ENCODE measurements at places on chromosomes 1 and 21.

DNA sequence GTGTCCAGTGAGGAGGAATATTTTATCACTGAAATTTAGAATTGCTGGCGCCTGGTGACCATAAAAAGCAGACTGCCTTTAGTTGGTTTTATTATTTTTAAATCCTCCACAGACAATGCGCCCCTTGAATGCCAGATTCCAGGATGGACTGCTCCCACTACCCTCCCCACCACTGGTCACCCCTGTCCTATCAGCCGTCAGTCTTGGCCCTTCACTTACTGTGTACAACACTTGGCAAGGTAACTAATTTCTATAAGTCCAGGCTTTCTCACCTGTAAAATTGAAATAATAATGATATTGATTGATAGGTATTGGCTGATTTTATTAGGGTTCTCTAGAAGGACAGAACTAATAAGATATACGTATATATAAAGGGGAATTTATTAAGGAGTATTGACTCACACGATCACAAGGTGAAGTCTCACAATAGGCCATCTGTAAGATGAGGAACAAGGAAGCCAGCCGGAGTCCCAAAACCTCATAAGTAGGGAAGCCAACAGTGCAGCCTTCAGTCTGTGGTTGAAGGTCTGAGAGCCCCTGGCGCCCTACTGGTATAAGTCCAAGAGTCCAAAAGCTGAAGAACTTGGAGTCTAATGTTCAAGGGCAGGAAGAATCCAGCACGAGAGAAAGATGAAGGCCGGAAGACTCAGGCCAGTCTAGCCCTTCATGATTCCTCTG is 17.8 kb downstream of the RHEX start:
- no peak for DNase-seq

DNA sequence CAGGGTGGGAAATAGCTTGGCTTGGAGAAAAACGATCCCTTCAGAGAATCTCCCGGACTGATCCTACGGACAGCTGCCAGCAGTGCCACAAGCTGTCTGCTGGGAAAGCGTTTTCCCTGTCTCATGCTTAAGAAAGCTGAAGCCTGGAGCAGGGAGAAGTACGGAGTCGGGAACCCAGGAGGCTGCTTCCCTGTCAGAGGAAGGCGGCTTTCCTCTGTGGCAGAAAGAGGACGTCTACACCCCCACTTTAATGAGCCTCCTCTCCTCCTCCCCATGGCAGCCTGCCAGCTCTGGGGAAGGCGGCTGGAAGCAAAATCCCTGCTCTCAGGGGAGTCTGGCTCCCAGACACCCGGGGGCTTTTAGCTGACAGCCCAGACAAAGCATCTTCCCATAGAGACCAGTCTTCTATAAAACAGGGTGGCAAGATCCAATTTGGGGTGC is 7.3 kb downstream of the KIF21B start:
- DNase-seq: no peak

GRCh38 chr1:43359696-43360095 is 915 bp downstream of the CDC20 start:
- DNase-seq: no peak

- no peak for DNase-seq
Measured at GRCh38 chr1:3014443-3015268, 6.6 kb upstream of the ACTRT2 start.

DNA sequence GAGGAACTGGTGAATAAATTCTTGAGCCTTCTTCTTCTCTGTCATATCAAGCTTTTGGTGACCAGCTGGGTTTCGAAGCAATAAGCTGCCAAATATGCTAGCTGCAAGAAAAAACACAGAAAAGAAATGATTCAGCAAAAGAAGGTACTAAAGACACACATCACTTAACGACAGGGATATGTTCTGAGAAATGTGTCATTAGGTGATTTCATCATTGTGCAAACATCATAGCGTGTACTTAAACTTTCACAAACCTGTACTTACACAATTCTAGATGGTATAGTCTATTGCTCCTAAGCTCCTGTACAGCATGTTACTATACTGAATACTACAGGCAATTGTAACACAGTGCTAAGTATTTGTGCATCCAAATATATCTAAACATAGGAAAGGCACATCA is 2.9 kb upstream of the MTF1 start:
- no peak for DNase-seq
